ENCODE measurements at places on chromosomes 7 and 10.

DNA sequence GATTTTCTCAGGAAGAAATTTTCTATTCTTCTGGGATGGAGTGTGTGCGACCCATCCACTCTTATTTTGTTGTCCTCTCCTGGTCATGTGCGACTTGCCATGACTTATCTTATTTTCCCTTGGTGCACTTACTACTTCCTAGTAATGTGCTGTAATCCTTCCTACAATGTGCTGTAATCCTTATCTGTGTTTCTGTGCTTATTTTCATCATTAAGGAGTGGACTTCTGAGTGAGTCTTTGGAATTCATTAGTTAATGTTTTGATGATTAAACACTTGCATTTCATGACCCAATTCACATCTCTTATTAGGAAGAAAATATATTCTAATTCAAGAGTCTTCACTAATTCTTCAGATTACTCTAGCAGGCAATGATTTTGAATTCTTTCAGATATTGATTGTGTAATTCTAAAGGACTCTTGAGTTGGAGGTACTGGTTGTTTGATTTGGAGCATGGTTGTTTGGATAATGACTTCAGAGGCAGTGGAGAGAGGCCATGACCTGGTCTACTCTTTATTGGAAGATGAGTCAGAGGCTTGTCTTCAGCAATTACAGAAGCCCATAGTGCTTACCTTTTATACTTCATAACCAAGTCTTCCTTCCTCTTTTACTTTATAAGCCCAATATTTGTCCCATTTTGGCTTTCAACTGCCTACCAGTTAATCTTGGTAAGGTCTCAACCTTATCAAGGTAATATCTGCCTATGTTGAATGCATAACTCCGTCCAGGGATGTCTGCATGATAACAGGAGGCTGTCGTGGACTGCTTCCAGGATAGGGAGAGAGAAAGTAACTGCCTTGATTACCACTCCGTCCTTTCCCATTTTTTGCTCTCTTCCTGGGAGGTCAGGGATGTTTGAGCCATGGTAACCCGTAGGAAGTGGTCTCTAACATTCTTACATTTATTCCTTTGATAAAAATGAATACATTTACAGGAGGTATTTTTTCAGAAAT, 278.3 kb upstream of the SP8 start:
- DNase-seq, result peak; percentile 85

DNA sequence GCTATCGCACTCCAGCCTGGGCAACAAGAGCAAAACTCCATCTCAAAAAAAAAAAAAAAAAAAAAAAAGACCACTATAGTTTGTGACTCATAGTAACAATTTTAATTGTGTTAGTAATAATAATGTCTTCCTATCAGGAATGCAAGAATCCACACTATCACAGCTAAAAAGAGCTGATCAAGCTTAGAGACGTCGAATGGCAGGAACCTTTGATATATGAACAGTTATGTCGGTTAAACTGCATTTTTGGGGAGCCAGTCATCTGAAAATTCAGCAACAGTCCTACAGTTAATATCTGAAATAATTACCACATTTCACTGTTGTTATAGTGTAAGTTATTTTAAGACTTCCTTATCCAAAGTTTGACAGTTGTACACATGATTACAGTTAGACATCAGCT, 8.8 kb downstream of the PHYH start:
- DNase-seq, result no peak

DNA sequence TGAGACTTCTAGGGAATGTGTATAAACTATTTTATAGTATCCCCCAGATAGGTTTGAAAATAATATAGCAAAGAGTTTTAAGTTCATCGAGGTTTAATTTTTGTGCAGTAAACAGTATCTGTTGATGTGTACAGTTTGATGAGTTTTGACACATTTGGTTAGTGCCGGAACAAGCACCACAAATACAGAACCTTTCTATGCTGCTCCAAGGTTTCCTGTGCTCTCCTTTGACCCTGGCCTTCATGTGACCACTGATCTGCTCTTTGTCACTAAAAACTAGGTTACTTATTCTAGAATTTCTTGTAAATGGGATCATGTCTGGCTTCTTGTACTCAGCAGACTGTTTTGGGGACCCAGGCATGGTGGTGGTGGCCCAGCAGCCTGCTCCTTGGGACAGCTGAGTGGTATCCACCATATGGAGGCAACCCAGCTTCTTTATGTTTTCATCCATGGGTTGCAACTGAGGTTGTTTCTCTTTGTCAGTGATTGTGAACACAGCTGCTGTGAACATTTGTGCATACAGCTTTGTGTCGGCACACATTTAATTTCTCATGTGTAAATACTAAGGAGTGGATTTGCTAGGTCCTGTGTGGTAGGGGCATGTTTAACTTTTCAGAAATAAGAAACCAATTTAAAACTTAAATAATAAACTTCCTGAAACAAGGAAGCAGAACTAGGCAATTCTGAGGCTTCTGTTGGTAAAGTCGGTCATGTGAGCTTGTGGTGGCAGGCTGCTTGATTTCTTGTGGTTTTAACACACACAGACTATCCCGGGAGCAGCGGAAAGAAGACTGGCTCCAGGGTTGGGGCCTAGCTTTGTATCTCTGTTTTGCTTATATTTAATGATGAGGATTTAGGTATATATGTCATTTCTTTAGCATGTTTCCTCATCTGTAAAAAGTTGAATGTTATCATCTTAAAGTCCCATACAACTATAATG, 219.4 kb downstream of the ABCA13 start:
- no peak for DNase-seq

DNA sequence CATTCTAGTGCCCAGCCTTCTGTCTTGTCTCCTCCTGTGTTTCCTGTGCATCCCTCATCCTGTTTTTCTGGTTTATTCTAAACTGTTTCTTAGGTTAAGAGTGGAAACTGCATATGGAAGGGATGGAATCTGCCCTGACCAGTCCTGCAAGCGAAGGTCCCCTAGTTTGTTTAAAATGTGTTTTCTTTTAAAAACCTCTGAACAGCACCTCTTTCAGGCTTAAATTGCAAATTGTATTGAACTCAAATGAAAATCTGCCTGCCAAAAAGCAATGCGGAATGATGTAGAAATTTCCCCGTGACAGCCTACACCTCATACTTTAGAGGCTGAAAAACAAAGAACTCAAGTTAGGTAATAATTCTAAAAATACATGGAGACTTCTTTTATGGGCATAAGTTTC, 222.8 kb upstream of the IMMP2L start:
- no peak for DNase-seq

DNA sequence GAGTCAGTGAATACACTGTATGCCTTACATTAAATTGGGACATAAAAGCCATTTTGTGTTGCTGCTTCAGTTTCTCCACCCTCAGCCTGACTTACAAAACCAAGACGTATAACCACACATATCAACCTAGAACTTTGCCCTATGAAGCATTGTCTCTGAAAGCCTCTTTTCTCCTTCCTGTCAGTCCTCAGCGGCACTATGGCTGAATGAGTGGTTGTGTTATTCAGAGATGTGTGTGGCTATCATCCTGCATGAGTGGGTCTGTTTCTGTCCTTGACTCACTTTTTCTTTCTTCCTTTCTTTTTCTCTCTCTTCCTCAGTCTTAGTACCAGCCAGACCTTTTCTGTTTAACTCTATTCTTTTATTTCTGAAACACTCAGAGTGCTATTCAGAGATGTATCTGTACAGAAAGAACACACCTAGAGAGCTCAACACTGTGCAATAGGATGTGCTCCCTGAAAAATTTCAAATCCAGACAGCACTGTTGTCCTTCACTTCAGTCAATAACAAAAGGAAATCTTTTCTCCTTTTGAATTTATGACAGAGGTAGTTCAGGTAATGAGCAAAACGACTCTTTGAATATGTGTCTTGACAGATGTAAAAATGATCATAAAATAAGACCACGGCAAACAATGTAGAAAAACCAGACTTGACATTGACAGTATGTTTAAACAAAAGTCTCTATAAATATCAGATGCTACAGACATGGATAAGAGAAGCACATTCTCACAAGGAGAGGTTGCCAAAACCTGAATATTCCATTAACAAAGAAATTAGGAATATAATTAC, 163.3 kb upstream of the FEZF1 start:
- DNase-seq, result no peak

Data from LNCaP clone FGC (cell line).